SK-N-SH (cell line): ENCODE measurements at places on chromosomes 2 and 18. TPM values are rescaled to one million over a fixed set of nuclear protein-coding genes. Genes with fewer than 3 reads are reported as not detected.

FMNL2 gene
- polyA plus RNA-seq: 14.5 and 16.1 TPM in 2 replicates

RBBP8 gene
- polyA plus RNA-seq: 9.6 and 11.5 TPM in 2 replicates

NDC80 gene
- polyA plus RNA-seq: 7.9 and 11.3 TPM in 2 replicates

- no peak for DNase-seq
Measured at GRCh38 chr18:70107091-70107490, 98.4 kb downstream of the RTTN start.
